ENCODE measurements at places on chromosomes 12 and 14.

DNA sequence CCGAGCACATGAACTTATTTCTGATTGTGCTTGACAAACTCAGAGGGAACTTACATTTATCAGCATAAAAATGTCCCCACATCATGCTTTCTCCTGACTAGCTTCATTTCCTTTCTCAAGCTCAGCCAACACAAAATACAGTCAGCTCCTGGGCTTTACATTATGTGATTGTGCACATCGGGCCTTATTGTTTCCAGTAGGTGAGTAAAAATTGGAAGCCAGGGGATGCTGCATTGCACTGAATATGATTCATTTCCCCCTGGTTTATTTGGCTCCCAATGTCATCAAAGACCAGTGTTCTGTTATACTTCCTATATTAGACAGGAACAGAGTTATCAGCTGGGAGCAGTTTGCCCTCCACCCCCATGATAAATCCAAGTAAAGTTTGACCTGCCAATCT, 521.8 kb downstream of the RMST start:
- no peak for DNase-seq

DNA sequence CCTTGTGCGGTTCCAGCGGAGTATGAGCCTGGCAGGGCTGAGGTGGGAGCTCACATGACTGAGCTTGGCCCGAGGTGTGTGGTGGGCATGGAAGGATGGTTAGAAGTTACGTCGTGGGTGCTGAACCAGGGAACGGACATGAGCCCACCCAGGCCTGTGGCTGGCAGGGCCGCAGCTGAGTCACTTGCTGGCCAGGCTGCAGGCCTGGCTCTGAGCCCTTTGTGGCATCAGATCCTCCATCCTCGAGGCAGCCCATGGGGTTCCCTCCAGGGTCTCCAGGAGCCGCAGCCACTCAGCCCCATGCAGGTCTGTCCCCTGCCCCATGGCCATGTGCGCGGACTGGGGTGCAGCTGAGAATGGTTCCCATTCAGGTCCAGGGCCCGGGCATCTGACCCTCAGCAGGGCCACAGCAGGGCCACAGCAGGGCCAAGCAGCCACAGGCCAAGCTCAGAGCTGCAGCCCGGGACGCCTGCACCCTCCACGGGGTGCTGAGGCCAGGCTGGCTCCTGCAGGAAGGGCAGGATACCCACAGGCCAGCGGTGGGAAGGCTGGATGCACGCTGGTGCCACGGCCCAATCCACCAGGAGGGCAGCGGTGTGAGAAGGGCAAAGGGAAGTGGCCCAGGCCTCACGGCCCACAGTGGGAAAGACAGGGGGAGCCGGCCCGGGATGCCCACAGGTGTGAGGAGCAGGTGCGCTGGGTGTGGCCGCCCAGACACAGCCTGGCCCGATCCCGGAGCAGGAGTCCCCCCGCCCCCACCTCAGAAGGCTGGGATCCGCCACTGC, 26.3 kb upstream of the ULK1 start:
- DNase-seq: no peak

GRCh38 chr12:46839232-46839631, 13.4 kb upstream of the SLC38A4 start:
- no peak for DNase-seq

GRCh38 chr12:124759841-124760503, 103.7 kb downstream of the SCARB1 start:
- DNase-seq: no peak

GRCh38 chr14:23548351-23549318, 2.9 kb downstream of the ZFHX2 start:
- no peak for DNase-seq

GRCh38 chr14:106346534-106347290, 820.3 kb downstream of the TMEM121 start:
- no peak for DNase-seq

GRCh38 chr12:66065150-66065549, 65.4 kb downstream of the LLPH start:
- no peak for DNase-seq

DNA sequence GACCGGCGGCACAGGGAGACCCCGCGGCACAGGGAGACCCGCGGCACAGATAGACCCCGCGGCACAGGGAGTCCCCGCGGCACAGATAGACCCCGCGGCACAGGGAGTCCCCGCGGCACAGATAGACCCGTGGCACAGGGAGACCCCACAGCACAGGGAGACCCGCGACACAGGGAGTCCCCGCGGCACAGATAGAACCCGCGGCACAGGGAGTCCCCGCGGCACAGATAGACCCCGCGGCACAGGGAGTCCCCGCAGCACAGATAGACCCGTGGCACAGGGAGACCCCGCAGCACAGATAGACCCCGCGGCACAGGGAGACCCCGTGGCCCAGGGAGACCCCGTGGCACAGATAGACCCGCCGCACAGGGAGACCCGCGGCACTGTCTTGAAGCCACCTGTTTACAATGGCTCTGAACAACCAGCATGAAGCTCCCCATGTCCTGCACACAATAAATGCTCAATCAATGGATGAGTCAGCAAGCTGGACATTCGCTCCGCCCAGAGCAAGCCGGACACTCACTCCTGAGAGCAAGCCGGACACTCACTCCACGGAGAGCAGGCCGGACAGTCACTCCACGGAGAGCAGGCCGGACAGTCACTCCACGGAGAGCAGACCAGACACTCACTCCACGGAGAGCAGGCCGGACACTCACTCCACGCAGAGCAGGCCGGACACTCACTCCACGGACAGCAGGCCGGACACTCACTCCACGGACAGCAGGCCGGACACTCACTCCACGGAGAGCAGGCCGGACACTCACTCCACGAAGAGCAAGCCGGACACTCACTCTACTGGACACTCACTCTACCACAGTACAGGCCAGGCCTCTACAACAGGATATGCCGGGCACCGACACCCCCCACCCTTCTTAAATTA, 121.9 kb downstream of the RFLNA start:
- DNase-seq: no peak

GRCh38 chr14:70919774-70920173, 12.5 kb downstream of the PCNX1 start:
- no peak for DNase-seq

DNA sequence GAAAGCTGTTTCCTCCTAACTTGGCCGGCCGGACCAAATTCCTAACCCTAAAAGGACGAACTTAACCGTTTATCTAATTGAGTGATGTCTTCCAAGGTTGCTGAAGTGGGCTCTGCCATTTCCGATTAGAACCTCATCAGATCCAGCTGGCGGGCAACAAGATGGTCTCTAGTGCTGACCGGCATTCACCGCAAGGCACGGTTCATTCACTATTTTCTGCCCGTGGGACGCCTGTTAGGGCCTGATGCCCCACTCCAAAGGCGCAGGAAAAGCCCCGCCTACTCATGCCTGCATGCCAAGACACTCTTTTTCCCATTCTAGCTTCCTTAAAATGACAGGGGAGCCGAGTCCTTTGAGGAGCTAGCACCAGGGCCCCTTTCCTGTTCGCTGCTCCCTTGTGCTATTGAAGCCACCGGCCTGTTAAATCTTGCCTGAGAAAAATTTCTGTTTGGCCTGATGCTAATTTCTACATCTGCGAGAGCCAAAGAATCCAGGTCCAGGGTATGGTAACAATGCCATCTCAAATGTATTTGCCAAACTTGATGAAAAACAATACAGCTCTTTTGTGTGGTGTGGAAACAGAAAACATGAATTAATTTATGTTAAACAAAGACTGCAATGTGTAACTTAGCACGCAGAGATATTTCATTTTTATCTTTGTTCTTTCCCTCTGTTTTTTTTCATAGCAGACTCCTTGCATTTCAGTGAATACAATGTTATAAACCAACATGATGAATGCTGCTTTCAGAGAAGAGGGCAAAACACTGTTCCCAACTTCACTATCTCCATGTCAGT, 1071.2 kb upstream of the USP15 start:
- no peak for DNase-seq

DNA sequence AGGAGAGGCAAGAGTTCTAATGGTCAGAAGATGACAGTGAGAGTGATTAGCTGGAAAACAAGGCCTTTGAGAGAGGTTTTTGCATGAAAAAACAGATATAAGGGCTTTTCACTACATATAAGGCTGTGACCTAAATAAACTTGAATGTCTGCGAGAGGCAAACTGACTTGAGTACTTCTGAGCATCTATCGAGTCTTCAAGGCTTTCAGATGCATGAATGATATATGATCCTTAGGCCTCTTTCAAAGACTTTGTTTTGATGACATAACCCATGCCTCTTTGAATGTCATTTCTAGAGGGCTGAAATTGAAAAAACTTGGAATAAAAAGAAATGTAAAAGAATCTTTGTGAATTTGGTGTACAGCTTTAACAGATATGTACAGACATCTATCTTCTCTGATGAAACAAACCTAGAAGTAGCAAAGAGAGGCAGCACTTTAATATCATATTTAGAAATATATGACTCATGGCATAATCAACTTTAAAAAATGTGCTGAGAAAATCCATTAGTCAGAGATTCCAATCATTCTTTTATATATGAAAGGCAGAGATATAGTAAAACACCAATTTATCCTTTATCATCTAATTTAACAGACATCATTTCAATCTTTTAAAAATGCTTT, 72.6 kb downstream of the PPM1H start:
- DNase-seq: no peak

- DNase-seq: no peak
Observed at GRCh38 chr14:76773188-76773885, 12.1 kb downstream of the VASH1 start.

GRCh38 chr14:105173901-105174894, 5.6 kb upstream of the JAG2 start:
- DNase-seq: peak; percentile 28

- DNase-seq: no peak
Observed at GRCh38 chr14:89551432-89551831, 134.4 kb upstream of the FOXN3 start.

GRCh38 chr14:34423445-34423844, 38.6 kb downstream of the SPTSSA start:
- no peak for DNase-seq

DNA sequence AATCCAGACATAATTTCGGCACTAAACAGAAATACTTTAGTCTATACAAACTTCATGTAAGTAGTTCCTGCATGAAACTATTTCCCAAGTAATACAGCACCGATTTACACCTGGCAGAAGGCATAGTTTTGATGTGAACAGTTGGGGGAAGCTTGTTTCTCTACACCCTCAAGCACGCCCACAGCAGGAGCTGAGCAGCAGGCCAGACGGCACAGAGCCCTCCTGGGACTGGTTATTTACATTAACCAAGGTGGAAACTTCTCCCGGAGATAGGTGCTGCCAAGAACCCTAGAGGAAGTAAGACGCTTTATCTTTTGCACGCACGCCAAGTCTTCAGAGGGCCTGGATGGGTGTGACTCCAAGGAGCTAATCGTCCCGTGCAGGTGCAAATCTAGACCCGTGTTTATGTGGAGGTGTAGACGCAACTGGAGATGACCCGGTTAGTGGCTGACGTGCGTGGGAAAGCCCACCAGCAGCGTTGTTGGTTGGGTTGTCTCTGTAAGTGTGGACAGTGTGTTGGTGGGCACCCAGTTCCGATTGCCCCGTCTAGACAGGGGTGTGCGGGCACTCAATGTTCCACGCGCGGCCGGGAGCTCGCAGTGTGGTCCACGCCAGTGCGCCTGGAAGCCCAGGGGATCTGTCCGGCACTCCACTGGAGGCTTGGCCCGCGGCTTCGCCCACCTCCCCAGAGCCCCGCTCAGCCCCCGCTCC, 767 bp upstream of the TCP11L2 start:
- DNase-seq: peak; percentile 55

GRCh38 chr12:124923905-124924734, 9.7 kb upstream of the UBC start:
- DNase-seq: no peak

DNA sequence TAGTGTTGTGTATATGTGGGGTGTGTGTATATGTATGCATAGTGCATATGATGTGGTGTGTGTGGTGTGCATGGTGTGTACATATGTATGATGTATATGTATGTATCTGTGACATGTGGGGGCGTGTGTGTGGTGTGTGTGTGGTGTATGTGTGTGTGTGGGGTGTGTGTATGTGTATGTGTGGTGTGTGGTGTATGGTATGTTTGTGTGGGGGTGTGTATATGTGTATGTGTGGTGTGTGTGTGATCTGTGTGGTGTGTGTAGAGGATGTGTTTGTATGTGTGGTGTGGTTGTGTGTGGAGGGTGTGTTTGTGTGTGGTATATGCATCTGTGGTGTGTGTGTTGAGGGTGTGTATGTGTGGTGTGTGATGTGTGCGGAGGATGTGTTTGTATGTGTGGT, 61.6 kb downstream of the CLMN start:
- DNase-seq: no peak

GRCh38 chr12:106919910-106920544, 35.7 kb upstream of the TMEM263 start:
- no peak for DNase-seq

DNA sequence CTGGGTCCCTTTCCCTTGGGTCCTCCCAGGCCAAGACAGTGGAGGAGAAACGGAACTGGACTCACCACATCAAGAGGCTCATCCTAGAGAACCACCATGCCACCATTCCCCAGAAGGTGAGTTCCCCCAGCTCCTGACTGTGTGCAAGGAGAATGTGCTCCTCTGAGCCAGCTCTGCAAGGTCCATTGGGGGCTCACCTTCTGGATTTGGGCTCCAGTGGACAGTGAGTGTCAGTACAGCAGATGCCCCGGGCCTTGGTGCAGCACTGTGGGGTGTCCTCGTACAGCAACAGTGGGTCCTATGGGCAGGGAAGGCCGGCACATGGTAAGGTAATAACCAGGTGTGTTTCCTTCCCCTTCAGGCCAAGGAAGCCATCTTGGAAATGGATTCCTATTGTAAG, 27.8 kb downstream of the PLEKHG3 start:
- no peak for DNase-seq

DNA sequence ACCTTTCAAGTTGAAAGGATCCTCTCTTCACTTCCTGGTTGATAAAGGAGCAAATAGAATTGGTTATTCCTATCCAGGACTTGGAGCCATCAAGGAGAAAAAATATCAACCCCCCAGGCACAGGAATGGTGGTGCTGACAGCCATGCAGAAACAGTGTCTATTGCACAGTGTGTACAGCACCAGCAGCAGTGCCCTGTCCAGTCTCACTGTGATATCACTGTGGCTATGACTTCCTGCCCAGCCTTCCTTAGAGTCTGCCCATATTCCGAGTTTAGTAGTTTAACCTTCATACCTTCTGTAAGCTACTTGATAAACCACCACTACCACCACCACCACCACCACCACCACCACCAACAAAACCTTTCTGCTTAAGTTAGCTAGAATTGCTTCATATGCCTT, 45.1 kb upstream of the FERMT2 start:
- no peak for DNase-seq

- no peak for DNase-seq
Observed at GRCh38 chr14:74190927-74191575, 48.2 kb upstream of the VSX2 start.

GRCh38 chr14:72513965-72514659, 379.8 kb downstream of the DPF3 start:
- DNase-seq: no peak
